ENCODE measurements at places on chromosomes 1 and 21.

GRCh38 chr1:19435181-19435580 is 50.2 kb downstream of the CAPZB start:
- DNase-seq: no peak

GRCh38 chr1:40078512-40079333 is 18.3 kb downstream of the PPT1 start:
- DNase-seq: peak; percentile 72

DNA sequence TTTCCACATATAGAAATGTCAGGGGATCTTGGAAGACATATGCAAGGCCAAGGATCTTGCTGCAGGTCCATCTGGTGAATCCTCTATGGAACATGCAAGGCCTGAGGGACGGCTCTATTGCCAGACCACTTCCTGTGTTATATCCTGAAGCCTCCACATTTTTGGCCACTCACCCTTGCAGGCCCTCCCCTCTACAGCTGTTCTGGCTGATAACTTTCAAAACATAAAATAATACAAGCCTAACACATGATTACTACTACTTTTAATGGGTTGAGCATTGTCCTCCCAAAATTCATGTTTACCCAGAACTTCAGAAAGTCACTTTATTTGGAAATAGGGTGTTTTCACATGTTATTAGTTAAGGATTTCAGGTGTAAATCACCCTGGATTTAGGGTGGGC is 18.5 kb upstream of the LYPLAL1 start:
- peak; percentile 22 for DNase-seq

DNA sequence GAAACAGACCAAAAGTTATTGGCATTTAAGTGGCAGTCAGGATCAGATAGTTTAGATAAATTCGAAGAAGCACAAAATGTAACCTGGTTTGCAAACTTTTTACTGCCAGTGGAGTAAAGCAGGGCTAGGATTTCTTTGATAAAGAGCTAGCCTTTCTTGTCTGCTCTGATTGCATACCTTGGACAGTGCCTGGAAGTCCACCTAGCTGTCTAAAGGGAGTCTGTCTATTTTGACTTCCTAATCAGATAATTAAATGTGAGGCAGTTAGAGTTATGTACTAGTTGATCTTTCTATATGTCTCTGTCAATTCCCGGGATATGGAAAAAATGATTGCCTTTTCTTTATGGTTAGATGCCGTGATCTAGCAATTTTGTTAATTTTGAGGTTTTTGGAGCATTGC is 4.1 kb downstream of the GPSM2 start:
- no peak for DNase-seq

GRCh38 chr1:224169718-224170270 is 13.2 kb upstream of the DEGS1 start:
- DNase-seq: peak; percentile 21

- no peak for DNase-seq
These were observed 32.6 kb downstream of the SEMA6C start for GRCh38 chr1:151113877-151114276.

DNA sequence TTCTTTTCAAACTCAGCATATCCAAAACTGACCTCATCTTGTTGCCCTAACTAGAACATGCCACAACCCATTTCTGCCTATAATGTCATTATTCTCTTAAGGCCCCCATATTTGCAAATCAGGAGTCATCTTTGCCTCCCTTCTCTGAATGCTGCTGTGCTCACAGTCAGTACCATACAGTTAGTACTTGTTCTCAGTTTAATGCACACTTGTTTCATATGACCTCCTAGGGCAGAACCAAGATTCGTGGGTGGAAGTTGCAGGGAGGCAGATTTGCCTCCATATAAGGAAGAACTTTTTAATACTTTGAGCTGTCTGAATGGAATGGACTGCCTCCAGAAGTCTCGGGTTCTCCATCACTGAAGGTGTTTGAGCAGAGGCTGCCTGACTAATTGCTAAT is 9.2 kb downstream of the CAP1 start:
- DNase-seq: peak; percentile 26

- no peak for DNase-seq
These were observed 446.0 kb downstream of the PTPRU start for GRCh38 chr1:29682171-29682918.

Data from EL (cell line).